ENCODE measurements at places on chromosomes 5 and 9. TPM values are rescaled to one million over a fixed set of nuclear protein-coding genes. Genes with fewer than 3 reads are reported as not detected.

GFPT2 gene
- total RNA-seq = 41.0 TPM

AUH gene
- total RNA-seq = 18.2 TPM

OR1L4 gene
- not detected for total RNA-seq

INSL4 gene
- not detected for total RNA-seq

DMRTA1 gene
- total RNA-seq = 0.12 TPM

All from pericardium fibroblast (primary cell).